ENCODE measurements at places on chromosomes 7 and 10.

DNA sequence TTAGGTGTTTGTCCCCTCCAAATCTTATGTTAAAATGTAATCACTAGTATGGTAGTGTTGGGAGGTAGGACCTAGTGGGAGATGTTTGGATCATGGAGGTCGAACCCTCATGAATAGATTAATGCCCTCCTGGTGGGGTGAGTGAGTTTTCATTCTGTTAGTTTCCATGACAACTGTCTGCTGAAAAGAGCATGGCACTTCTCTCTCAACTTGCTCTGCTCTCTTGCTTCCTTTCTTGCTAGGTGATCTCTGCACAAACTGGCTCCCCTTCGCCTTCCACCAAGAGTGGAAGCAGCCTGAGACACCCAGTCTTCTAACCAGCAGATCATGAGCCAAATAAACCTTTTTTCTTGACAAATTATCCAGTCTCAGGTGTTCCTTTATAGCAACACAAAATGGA is 853.9 kb downstream of the SORCS1 start:
- no peak for DNase-seq

- no peak for DNase-seq
Measured at GRCh38 chr10:31121757-31122577, 90.3 kb upstream of the ZNF438 start.

DNA sequence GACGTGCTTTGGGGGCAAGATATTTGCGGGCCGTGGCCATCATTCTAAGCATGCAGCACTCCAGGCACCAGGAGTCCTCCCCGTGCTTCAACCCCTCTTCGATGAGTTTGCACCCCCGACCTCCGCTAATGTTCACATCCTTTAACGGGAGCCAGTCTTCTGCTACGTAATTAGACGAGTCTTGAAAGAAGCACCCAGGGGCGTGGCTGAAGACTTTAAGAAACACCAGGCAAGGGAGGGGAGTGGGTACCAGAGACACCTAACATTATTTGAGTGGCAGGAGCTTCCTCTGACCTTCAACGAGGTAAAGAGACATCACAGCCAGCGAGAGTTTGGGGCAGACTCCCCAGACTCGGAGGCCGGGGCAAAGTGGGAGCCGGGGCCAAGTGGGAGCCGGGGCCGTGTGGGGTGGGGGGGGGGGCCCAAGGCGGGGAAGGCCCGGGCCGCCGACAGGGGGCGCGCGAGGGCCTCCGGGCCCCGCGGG is 31.1 kb upstream of the TOMM7 start:
- DNase-seq: no peak

GRCh38 chr10:97235353-97235752 is 49.6 kb upstream of the SLIT1 start:
- DNase-seq: no peak

GRCh38 chr10:110494532-110494931 is 3.2 kb upstream of the DUSP5 start:
- no peak for DNase-seq

GRCh38 chr10:65360497-65360896 is 1565.3 kb upstream of the LRRTM3 start:
- no peak for DNase-seq

- no peak for DNase-seq
Measured at GRCh38 chr7:156005202-156005691, 193.0 kb upstream of the SHH start.

DNA sequence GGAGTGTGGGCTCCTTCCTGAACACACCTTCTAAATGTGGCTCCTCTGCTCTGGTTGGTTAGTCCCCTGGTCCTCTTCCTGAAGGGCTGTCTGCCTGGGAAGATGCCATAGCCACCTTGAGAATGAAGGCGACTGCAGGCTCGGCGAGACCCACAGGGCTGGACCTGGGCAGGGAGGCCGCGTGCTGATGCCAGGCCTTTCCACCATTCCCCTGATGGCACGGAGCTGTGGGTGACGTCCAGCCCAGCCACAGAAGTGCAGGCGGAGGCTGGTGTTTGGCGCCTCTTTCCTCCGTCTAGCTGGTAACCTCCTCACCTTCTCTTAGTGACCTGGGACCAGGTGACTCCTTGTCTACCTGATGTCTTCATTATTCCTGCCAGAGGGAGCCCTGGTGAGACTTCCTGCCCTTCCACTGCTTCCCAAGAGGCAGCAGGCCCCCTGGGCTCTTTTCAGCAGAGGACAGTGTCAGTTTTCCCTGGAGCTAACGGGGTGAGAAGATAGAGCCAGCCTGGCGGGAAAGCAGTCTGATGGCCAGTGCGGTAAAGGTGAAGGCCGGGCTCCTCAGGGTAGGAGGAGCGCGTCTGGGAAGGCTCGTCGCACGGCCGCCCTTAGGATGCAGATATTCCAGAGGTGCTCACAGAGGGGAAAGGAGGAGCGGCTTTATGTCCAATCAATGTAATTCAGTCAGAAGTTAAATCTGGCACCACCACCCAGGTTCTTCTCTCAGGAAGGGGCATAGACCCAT is 34.9 kb downstream of the GBX1 start:
- no peak for DNase-seq

DNA sequence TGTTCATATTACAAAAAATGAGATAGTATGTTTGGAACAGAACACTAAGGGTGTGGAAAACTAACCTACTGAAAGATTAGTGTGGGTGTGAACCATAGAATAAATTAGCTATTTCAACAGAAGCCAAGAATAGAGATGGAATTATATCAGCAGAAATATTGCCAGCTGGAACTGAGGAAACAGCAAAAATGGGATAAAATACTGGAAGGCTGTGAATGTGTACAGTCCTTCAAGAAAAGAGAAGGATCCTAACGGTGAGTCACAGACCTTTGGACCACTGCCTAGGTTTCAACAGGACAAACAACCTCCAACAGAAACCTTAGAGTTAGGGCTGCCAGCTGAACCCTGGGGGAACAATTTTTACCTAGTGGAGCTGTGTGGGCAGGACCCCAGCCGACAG is 395.0 kb downstream of the ZWINT start:
- no peak for DNase-seq

GRCh38 chr10:43401627-43402026 is 7.4 kb downstream of the HNRNPF start:
- DNase-seq: no peak

DNA sequence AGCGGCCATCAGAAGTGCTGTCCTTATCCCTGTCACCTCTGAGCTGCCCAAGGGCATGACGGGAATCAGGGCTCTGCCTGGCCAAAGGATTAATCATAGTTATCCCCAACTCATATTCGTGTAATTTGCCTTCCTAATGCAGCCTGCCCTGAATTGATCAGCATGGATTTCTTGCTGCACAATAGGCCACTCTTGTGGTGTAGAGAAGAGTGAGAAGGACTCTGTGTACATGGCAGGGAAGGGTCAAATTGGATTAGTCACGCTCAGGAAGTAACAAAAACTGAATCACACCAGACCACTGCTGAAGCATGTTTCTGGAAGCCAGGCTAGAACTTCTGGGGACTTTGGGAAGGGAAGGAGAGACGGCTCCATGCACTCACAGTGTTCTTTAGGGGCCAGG is 227.0 kb downstream of the BUB3 start:
- DNase-seq: no peak

DNA sequence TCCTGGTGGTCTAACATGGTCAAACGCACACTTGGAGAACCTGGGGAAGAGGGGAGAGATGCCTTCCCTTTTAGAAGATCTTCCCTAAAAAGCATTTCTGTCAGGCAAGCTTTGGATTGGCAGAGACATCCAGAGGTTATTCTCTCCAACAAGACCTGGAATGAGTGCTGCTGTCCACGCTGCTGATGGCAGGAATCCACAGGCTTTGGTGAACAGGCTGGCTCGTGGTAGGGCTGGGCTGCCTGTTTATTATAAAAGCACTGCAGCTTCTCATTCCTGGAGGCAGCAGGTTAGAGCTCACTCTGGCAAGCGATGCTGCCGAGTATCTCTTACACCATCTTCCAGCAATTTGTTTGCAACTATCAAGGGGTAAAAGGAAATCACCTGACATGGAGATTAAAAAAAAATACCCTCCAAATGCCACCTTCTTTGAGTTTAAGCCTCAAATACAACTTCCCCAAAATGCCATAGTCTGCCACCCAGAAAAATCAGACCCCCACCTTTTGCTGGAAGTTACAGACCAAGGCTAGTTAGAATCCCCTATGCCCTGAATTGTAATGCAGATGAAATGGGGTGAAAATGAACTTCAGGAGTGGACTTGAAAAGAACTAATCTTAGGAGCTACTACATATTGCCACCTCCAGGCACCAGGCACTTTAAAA is 152.1 kb upstream of the KMT2E start:
- DNase-seq: no peak

GRCh38 chr7:92534572-92534971 is 6.0 kb downstream of the RBM48 start:
- no peak for DNase-seq

DNA sequence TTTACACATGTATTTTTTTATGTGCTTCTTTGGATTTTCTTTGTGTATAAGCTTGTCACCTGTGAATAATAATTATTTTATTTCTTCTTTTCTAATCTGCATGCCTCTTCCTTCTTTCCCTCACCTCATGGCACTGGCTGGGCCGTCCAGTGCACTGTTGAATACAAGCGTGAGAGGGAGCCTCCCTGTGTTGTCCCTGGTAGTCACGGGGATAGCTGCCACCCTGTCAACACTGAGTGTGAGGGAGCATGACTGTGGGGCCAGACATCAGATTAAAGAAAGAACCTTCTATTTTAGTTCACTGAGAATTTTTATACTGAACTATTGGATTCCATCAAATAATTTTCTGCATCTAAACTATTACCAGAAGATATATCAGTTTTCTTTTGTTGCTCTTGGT is 187.9 kb downstream of the CDC14C start:
- no peak for DNase-seq

GRCh38 chr10:53836638-53837037 is 964.4 kb downstream of the PCDH15 start:
- DNase-seq: no peak

DNA sequence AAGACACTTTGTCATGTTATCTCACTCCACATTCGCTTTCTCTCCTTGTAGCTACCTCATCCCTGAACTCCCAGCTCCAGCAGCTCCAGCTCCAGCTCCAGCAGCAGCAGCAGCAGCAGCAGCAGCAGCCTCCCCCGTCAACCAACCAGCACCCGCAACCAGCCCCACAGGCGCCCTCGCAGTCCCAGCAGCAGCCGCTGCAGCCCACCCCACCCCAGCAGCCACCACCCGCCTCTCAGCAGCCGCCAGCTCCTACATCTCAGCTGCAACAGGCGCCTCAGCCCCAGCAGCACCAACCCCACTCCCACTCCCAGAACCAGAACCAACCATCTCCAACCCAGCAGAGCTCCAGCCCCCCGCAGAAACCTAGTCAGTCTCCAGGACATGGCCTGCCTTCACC is 226.6 kb upstream of the YAE1 start:
- DNase-seq: no peak

DNA sequence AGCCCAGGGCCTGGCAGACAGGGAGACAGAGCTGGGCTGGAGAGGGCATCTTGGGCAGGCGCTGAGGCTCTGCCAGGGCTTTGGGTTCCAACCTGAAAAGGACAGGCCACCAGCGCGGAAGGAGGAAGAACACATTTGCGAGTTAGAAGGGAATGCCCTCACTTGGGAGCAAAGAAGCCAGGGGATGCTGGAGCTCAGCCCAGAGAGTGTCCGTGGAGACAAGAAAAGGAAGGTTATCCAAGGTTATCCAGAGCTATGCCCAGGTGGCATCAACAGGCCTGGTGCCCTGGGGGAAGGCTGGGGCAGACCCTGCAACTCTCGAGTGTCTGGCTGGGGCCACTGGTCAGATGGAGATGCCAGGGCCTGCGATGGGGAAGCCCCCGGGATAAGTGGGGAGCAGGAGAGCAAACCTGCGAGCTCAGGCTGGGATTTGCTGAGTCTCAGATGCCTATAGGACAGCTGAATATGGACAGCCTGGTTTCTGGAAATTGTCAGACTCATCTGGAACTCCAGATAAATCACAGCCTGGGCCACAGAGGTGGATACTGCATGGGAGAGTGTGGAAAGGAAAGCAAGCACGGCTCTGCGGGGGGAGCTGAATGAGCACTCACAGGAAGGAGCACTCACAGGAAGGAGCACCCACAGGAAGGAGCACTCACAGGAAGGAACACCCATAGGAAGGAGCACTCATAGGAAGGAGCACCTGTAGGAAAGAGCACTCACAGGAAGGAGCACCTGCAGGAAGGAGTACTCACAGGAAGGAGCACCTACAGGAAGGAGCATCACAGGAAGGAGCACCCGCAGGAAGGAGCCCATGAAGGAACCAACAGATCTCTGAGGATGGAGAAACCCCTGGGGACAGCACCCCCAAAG is 152.1 kb downstream of the ADAM12 start:
- DNase-seq: no peak

DNA sequence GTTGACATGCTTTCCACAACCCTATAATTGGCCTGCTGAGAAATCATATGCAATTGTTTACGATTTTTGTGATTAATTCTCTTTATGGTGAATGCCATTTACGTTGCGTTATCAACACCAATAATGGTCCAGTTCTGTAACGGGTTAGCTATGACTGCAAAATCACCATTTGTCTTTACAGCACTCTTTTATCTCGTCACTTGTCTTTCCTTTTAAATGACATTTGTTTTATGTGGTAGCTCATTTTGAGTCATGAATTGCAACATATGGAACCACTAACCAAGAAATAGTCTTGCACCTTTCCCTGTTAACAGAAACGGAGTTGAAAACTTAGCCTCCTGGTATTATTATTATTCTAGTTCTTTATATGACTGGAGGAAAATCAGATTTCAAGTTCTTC is 3.1 kb upstream of the KIAA1217 start:
- no peak for DNase-seq

DNA sequence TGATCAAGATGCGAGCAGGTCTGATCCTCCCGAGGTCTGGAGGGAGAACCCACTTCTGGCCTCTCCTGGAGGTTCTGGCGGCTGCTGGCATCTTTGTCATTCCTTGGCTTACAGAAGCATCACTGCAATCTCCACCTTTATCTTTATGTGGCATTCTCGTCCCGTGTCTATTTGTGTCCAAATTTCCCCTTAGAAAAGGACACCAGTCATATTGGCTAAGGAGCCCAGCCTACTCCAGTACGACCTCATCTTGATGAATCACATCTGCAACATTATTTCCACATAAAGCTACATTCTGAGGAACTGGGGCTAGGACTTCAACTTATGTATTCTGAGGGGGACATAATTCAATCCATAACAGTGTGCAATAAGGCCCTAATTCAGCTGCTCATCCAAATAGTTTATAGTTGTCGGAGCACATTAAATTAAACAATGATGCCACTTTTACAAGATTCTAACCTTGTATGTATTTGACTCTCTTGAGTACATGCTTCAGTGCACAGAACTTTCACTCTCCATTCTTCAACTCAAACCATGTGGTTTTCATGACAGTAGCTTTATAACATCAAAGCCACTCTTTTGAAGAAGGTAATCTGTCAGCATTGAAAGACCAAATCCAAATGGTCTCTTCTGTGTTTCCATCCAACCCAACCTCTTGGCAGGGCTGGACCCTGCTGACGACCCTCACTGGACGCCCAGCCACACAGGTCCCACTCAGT is 86.2 kb upstream of the DDC start:
- DNase-seq: no peak

DNA sequence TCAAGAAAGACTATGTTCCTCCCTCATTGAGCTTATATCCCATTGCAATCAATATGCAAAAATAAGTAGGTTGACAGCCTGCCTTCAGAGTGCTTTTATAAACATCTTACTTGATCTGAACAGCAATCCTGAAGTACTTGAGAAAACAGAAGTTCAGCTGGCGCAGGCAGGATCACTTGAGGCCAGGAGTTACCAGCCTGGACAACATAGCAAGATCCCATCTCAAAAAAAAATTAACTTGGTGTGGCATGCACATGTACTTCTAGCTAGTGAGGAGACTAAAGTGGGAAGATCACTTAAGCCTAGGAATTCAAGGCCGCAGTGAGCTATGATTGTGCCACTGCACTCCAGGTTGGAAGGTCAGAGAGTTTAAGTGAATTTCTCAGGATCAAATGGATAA is 30.1 kb downstream of the LUC7L2 start:
- DNase-seq: no peak

GRCh38 chr7:151246851-151247580 is 1.5 kb downstream of the SMARCD3 start:
- no peak for DNase-seq
